ENCODE measurements at places on chromosomes 3 and 15.
A peak's percentile ranks its signal among the peaks of the same experiment; 100 is the strongest.

DNA sequence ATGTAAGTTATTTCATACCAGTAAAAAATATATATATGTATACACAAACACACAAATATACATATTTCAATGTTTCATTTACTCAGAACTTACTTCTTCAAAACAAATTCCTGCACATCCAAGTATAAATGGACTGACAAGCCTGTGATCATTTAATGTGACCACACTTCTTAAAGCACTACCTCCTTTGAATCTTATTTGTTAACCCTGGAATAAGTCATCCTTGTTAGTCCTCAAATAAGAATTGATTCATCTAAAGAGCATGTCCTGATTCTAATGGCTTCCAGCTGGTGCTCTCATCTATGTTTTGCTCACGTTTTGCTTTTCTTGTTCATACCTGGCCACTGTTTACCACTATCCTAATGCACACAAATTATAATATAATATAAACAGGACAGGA is 103.9 kb upstream of the UBP1 start:
- DNase-seq, result no peak

GRCh38 chr3:72180405-72180804 is 395.5 kb upstream of the PROK2 start:
- DNase-seq, result no peak

- DNase-seq, result no peak
These were observed 12.7 kb downstream of the CPOX start for GRCh38 chr3:98580401-98581386.

GRCh38 chr15:50018491-50018890 is 100.5 kb downstream of the ATP8B4 start:
- peak; percentile 59 for DNase-seq
